ENCODE measurements at places on chromosomes 1 and 21.

- no peak overlapping the region for H3K27ac ChIP-seq
- H3K27me3 ChIP-seq = peaks cover 11% of the 10 kb centered on the region
- H3K4me1 ChIP-seq = no peaks in the 10 kb centered on the region
- H3K36me3 ChIP-seq = no peaks in the 10 kb centered on the region
- no peak overlapping the region for H3K4me3 ChIP-seq
Measured at GRCh38 chr1:24294228-24294672, 24.9 kb upstream of the GRHL3 start.

DNA sequence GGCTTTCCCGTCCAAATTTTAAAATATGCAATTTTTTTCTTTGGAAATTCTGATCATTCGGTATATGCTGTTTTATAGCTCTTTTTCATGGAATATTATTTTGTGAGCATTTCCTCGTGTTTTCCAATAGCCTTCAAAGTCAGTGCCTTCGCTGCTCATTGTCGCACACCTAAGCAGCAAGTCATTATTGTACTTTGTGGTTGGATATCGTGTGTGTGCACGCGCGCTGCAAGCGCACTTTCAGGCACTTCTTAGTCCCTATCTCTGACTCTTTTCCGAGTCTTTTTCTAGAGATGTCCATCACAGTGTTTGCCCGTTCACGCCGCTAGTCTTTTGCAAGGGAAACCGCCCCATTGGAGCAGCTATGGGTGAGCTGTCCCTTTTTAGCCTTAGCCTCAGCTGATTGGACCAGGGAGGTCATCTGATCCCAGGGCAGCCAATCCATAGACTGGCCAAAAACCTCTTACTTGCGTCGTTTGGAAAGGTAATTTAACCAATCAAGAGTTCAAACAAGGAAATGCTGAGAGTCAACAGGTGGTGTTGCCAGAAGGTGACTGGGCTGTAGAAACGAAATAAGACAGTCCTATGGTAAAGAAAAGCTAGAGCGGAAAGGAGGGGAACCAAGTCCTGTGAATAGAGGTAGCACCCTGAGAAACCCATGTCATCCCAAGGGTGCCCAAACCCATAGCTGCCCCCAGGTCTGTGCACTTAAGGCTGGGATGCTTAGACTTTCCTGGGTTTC, 710 bp upstream of the HYI start:
- H3K4me1 ChIP-seq = peaks cover 17% of the 10 kb centered on the region
- peak overlapping the region; percentile 79 for H3K27ac ChIP-seq
- H3K4me3 ChIP-seq = peak overlapping the region; percentile 79
- peak; percentile 78 for DNase-seq

DNA sequence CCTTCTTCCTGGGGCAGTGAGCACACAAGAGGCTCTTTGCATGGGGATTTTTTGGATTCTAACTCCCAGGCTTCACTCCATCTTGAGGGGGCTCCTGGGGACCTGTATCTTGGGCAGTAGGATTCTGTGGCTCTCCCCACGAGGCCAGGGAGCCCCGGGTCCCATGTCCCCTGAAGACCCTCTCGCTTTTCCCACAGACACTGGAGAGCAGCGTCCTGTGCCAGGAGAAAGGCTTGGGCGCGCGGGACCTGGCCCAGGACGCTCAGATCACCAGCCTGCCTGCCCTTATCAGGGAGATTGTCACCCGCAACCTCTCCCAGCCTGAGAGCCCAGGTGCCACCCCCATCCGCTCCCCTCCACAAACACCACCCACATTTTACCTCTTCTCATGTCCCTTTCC, 735 bp downstream of the CROCC start:
- peak overlapping the region; percentile 61 for H3K4me3 ChIP-seq
- peak overlapping the region; percentile 67 for H3K27ac ChIP-seq
- no peaks in the 10 kb centered on the region for H3K27me3 ChIP-seq
- peaks cover 16% of the 10 kb centered on the region for H3K4me1 ChIP-seq
- DNase-seq = no peak
- no peaks in the 10 kb centered on the region for H3K36me3 ChIP-seq

DNA sequence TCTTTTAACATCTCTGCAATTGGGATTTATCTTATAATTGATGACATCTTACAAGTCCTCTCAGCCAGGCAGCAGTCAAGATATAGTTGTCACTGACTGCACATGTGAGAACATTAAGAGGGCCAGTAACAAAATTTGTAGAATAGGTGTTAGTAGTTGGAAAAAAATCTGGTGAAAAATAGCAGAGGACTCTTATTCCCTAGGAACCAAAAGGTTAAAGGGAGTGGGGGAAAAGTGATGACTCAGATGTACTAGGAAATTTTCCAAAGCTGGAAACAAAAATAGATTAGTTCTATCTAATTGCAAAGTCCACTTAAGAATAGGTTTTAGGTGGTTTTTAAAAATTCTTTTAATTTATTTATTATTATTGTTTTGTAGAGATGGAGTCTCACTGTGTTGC, 3.6 kb downstream of the NUP210L start:
- DNase-seq = no peak
- H3K27ac ChIP-seq = no peak overlapping the region
- H3K27me3 ChIP-seq = no peaks in the 10 kb centered on the region
- H3K4me3 ChIP-seq = no peak overlapping the region
- peaks cover 18% of the 10 kb centered on the region for H3K36me3 ChIP-seq
- H3K4me1 ChIP-seq = peaks cover 29% of the 10 kb centered on the region

- H3K4me1 ChIP-seq = peaks cover 47% of the 10 kb centered on the region
- H3K27ac ChIP-seq = peak overlapping the region; percentile 98
- H3K36me3 ChIP-seq = peaks cover 53% of the 10 kb centered on the region
Measured at GRCh38 chr1:66334318-66334717, 199.6 kb upstream of the SGIP1 start.

GRCh38 chr1:160047111-160047991, 15.6 kb upstream of the PIGM start:
- peaks cover 12% of the 10 kb centered on the region for H3K4me1 ChIP-seq
- no peak for DNase-seq
- peak overlapping the region; percentile 55 for H3K4me3 ChIP-seq
- no peaks in the 10 kb centered on the region for H3K36me3 ChIP-seq

DNA sequence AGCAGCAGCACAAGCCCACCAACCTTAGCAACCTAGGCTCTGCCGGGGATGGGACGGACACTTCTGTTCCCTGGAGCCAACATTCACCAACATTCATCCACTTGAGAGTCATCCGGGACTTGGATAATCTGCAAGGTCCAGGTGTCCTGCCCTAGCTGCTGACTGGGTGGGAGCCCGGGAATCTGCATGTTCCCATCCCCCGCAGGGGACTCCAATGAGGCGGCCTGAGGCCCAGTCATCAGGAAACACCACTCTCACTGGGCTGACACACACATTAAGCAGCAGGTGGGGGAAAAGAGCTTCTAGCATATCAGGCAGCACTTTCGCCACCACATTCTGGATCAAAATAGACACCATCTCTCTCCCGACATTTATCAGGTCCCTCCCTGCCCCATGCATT, 38.4 kb upstream of the CCSAP start:
- H3K27ac ChIP-seq = no peak overlapping the region
- no peak for DNase-seq
- no peak overlapping the region for H3K4me3 ChIP-seq
- H3K36me3 ChIP-seq = no peaks in the 10 kb centered on the region
- peaks cover 3% of the 10 kb centered on the region for H3K27me3 ChIP-seq

DNA sequence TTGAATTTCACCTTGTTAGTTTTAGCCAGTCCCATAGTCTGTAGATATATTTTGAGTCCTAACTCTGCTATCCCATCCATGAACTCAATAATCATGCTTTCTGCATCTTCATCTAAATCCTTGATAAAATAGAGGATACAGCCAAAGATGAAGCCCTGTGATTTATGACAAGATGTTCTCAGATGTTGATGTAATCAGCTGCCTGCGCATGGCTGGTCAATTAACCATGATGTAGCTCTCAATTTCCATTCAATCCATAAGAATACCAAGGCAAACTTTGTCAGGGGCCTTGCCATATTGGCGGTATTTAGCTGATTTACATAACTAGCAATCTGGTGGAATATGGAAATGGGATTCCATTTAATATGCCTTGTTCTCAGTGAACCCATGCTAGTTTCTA, 183.2 kb downstream of the TNR start:
- no peak overlapping the region for H3K4me3 ChIP-seq
- H3K27ac ChIP-seq = no peak overlapping the region
- H3K27me3 ChIP-seq = peaks cover 10% of the 10 kb centered on the region
- no peaks in the 10 kb centered on the region for H3K4me1 ChIP-seq
- no peak for DNase-seq
